ENCODE measurements at places on chromosomes 2 and 18. TPM values are rescaled to one million over a fixed set of nuclear protein-coding genes. Genes with fewer than 3 reads are reported as not detected.

GRCh38 chr2:20356042-20356441 is 5.4 kb upstream of the PUM2 start:
- DNase-seq: no peak

GRCh38 chr2:107020392-107020791 is 134.4 kb upstream of the ST6GAL2 start:
- DNase-seq: no peak

DNA sequence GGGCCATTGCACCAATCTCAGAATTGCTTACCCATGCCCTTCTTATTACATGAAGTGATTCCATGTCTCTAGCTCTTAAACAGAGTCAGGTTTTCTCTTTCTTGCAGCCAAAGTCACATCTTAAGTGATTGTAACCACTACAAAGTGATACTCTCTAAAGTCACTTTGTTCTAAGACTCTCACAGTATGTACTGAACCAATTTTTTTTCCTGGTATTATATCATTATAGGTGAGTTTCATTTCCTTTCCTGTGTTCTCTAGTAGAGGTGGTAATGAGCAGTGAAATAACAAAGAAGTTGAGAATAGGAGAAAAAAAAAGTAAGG is 66.3 kb upstream of the DARS1 start:
- no peak for DNase-seq

GRCh38 chr2:67465623-67466022 is 68.5 kb downstream of the ETAA1 start:
- DNase-seq: no peak

GRCh38 chr18:23856466-23857163 is 157.9 kb upstream of the TTC39C start:
- DNase-seq: no peak

- no peak for DNase-seq
Observed at GRCh38 chr2:7133521-7133920, 216.3 kb downstream of the RNF144A start.

DNA sequence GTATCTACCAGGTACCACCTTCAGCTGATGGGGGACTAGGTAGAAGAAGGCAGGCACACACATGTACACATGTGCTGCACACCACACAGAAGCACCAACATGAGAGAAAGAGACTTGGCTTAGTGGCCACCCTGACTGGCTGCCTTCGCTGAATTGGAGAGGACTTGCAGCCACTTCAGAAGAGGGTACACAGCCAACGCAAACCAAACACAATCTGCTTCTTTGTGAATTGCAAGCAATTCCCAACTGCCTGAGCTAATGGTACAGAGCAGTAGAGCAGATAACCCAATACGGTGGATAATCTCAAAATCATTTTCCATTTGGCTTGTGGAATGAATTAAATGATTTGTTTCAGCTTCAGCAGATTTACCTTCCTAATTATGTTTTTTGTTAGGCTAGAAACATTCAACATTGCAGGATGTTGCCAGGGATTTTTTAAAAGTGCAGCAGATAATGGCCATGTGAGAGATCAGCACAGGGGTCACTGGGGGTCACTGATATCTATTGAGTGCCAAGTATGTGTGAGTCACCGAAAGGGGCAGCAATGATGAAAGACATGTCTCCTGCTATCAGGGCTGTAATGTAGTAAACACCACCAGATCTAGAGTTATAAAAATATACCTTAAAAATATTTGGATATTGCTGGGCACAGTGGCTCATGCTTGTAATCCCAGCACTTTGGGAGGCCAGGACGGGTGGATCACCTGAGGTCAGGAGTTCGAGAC is 652.6 kb downstream of the BCL11A start:
- DNase-seq: no peak

The DSG2 gene
- total RNA-seq: 173 TPM

DNA sequence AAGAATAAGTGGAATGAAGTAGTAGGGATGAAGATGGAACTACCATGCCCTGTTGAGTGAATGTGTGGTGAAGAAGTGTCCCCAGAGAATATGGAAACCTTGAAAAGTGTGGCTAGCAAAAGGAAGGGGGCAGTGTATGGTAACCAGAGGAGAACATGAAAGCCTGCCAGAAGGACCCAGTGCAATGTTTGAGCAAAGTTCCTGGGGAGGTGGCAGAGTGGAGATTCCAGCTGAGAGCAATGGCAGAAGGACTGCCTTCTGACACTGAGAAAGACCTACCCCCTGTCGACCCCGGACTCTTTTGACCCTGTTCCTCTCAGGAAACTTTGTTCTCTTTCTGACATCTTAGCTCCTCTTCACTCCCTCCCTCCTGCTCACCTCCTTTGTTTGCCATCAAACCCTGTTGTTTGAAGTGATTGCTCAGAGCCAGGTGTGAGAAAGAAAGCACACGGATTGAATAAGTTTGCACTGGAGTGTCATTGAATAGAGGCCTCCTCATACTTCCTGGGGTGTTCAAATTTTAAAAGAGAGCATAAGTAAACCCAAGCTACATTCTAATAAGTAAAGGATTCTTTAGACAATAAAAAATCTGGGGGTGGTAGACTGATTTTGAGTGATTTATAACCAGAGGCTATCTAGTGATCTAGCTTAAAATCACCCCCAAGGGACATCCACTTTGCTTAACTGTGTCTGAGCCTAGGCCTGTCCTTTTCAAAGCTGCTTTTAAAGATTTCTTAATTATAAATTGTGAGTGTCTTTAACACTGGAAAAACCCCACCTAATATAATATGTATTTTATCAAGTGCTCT is 57.1 kb downstream of the TRIB2 start:
- DNase-seq: no peak

DNA sequence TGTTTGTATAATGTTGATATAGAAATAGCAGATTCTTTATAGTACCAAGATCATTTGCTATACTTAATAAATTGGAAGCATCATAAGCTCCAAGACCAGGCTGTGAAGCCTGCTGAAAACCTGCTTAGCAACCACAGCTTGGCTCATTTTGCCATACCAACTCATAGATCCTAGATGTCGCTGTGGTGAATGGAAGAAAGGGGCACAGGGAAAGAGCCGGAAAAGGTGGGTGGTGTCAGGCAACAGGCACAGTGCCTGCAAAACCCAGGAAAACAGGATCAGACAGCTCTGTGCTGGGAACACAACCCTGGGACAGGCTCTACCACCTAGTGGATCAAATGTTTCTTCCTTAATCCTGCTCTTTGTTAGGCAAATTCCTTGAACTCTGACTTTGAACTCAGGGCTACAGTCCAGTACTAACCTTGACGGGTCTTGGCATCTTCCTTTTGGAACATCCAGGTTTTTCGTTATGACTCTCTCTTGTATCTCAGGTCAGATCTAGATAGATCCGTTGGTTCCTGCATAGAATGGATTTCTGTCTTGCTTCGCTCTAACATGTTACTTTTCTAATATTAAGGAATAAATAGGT is 31.6 kb downstream of the TWSG1 start:
- DNase-seq: no peak

The CNDP1 gene
- total RNA-seq: 0.53 TPM

DNA sequence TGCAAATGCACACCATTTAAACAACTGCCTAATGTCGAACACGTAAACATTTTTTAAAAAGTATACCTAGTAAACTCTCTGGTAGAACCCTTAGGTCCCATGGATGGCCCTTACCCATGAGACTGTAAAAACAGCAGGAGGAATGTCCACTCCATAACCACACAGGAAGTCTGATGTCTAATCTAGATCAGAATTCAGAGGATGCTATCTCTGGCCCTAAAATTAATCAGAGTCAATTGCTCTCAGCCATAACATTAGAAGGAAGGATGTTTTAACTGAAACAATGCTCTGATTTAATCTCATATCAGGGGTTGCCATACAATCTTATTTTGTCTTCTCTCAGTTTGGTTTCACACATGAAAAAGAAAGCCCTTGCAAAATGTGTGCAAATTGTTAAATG is 416.3 kb upstream of the PIK3C3 start:
- DNase-seq: no peak

GRCh38 chr18:13540477-13541182 is 185.7 kb downstream of the FAM210A start:
- DNase-seq: no peak
